ENCODE measurements at places on chromosomes 12 and 14.

- DNase-seq, result no peak
These were observed 850 bp upstream of the HEATR5A start for GRCh38 chr14:31421200-31421599.

DNA sequence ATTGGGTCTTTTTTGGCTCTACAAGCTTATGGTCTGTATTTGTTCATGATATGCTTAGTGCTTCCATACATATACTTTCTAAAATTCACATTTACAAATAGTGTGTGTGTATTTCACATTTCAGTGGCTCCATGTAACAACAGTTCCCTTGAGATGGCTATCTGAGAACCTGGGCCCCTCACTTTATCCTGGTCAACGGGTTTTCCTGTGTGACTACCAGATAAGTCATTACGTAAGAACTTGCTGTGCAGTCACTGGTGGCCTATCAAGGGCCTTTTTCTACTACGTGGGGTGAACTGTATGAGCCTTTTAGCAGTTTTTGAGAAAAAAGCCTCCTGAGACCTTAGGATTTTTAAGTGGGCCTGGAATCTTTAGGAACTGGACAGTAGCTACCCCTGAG is 454.1 kb downstream of the PCNX1 start:
- no peak for DNase-seq

DNA sequence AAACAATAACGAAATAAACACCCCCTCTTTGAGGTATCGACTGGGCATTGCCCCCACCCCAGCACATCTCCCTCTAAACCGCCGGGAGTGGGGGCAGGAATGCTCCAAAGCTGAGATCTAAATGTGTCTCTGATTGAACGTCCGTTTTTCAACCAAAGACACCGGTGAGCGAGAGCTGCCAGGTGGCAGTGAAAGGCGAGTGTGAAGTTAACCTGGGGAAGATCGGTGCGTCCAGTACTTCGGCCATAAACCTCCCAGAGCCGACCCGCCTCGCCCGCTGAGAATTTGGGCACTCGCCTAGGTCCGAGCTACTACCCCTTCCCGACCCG is 625 bp downstream of the ANGEL1 start:
- no peak for DNase-seq

GRCh38 chr14:80988192-80988591 is 32.8 kb downstream of the TSHR start:
- no peak for DNase-seq

DNA sequence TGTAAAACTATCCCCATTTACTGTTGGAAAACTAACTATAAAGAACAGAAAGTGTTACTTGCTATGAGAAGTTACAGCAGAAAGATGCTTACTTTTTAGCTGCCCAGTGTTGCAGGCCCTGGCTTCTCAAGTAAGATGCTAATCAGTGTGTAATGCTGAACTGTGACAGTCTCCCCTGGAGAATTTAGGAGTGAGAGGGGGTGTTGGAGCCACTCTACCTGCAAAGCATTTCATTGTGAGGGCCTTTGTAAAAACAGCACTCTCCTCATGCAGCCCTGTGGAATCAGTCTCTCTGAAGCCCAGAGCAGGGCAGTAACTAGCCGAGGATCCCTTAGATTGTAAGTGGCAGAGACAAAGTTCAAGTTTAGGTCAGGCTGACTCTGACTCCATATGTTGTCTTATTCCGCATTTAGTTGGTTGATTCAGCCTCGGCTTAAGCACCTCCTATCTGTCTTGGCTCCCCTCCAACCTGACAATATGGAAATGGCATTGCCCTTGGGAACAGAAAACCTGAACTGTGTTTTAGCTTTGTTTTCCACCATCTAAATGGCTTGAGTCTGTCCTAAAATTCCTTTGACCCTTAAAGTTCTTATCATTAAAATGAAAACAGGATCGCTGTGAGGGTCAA is 141.3 kb downstream of the PRKCH start:
- DNase-seq, result no peak

GRCh38 chr14:61355892-61356325 is 34.5 kb downstream of the PRKCH start:
- DNase-seq, result no peak

DNA sequence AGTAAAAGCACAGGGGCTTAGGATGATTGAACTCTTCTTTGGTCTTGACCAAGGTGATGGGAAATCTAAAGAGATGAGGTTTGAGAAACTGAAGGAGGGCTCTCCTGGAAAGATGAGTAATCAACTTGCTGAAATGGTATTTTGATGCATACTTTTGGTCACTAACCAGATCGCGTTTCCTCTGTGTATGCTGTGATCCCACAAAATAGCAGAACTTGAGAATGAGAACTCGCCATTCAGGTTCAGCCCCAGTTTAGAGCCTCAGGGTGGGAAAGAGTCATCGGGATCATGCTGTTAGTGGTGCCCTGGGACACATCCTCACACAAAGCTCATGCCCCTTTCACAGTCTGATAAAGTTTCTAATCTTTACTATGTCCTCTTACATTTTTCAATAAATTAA is 488.8 kb downstream of the ETNK1 start:
- DNase-seq, result no peak

DNA sequence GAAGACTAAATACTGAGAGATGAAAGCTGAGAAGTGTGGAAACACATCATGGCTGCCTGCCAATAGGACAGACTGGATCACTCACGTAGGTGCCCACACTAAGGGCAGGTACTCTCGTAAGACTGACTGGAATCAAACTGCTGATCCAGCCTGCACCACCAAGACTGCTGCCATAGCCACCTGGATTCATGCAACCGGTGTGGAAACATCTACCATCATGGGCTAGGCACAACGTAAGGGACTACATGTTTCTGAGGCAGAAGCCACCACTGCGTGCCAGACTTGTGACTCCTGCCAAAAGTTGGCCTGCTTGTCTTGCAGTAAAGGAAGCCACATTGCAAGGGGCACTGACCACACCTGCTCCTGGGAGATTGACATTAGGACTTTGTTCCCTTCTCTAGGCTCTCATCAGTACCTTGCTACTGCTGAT is 3.8 kb downstream of the POMT2 start:
- no peak for DNase-seq

- DNase-seq, result no peak
These were observed 43.1 kb downstream of the ALDH1L2 start for GRCh38 chr12:105041186-105041585.

GRCh38 chr14:101231828-101232227 is 328.3 kb upstream of the RTL1 start:
- no peak for DNase-seq

DNA sequence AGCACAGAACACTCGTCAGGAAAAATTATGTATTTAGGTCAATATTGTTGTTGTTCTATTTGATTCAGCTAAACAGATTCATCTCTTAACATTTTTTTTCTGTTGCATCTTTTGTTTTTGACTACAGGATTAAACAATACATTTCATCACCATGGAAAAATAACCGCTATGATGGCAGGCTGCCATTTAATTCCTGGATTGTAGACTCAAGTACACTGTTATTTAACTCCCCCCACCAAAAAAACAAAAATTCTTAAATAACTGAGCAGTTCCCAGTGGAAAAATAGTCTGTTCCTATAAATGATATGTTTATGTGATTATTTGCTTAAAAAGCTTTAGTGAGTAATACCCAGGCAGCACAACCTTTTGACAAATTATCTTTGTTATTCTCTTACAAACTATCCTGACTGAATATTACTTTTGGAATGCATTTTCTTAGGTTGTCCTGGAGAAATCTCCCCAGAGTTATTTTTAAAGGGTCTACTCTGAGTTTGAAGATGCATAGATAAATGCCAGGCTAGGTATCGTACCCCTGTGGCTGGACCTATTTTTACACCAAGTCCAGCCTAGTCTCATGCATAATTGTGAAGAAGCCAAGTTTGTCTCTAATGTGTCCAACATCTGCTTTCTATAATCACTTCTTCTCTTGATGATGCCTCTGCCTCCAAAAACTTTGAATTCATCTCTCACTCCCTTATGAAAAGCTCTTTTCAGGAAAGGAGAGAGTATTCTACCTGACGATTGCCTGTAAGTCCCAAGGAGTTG is 3.7 kb downstream of the KERA start:
- no peak for DNase-seq

DNA sequence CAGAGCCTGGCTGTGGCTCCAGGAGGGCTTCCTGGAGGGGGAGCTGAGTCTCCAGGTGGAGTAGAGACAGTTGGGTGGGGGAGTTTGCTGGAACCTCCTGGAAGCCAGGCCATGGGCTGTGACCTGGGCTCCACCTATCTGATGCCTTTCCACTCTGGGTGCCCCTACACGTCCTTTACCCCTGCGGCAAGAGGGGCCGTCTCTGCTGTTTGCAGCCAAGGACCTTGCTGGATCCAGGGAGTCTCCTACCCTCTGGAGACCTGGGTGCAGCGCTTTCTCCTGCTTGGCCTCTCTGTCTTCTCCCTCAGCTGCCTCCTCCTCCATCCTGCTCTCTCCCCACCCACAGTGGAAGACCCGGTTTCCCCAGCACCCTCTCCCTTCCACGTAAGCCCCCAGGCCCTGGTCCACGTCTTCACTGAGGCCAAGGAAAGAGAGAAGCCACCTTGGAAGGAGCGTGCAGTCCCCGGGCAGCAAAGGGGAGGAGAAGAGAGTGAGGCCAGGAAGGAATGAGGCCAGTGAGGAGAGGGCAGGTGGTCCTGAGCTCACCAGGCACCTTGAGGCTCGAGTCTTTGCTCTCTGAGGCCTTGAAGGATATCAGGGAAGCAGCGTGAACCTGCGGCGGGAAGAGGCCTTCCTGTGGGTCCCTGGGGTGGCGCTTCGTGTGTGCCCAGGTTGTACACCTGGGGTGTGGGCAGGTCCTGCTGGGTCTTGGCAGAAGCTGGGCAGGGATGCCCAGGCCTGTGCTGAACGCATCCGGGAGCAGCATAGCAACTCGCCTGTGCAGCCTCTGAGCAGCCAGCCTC is 294.3 kb upstream of the RTL1 start:
- no peak for DNase-seq

Data from SK-N-MC (cell line).